Hepatic stellate cell (primary cell): ENCODE measurements at places on chromosomes 5 and 9.

DNA sequence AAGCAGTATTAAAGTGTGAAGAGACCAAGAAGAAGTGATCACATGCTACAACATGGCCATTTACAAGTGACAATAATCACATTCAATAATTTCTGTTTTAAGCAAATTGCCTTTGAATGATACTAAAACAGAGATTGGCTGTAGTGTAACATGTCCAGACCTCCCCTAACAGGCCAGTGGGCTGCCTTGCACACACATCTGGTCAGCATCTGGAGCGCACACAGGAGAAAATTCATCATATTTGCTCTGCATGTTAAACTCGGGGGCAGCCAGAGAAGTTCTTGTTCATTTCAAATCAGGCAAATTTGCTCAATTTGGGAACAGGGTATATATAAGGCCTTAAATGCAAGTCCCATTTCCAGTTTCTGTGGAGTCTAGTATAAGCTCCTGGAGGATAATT is 111.1 kb upstream of the FBXL7 start:
- DNase-seq, result no peak

GRCh38 chr9:95460518-95461164 is 56.1 kb downstream of the PTCH1 start:
- DNase-seq, result no peak

DNA sequence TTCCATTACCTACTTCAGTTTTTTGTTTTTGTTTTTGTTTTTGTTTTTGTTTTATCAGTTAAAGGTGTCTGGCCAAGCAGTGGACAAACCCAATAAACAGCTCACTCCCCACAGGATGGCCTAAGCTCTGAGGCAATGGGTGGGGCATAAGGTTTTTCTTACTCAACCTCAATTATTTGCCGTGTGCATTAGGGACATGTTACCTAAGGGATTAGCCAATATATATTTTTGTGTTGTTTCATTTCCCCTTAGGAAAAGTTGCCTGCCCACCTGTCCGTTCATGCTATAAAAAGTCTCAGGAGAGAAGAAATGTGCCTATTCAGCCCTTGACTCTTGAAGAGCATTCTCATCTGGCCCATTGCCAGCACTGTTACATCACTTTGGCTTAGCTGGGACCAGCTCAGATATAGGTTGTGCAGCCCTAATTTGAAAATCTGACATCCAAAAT is 7.3 kb downstream of the SH3RF2 start:
- no peak for DNase-seq

DNA sequence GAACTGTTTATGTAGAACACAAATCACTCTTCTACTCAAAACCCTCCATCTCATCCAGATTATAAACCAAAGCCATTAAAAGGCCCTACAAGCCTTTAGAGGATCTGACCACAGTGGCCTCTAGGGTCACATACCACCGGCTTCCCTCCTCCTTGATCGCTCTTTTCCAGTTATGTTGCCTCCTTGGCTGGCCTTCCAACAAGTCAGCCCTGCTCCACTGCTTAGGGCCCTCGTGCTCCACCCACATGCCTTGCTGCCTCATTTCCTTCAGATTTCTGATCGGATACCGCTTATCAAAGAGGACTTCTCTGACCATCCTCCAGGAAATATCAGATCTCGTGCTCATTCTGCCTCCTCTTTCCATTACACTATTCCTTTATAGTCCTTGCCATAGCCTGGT is 139.4 kb upstream of the RAI14 start:
- DNase-seq, result no peak

DNA sequence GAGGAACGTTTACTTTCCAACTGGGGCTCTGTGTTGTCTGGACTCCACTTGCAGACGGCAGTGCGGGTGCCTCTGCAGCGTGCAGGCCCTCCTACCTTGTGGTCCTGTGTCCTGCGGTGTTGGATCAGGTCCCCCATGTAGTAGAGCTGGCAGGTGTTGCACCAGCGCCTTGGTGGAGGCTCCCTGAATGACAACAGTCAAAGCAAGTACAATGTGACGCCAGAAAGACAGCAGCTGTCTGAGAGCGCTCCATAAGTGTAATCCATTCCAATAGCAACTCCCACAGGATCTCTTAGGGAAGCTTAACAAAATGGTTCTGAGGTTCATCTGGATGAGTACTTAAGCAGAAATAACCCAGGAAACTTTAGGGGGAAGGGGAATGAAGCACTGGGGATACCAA is 9.9 kb downstream of the BBLN start:
- DNase-seq, result no peak

GRCh38 chr9:109904666-109905065 is 124.7 kb downstream of the PALM2AKAP2 start:
- DNase-seq, result no peak

DNA sequence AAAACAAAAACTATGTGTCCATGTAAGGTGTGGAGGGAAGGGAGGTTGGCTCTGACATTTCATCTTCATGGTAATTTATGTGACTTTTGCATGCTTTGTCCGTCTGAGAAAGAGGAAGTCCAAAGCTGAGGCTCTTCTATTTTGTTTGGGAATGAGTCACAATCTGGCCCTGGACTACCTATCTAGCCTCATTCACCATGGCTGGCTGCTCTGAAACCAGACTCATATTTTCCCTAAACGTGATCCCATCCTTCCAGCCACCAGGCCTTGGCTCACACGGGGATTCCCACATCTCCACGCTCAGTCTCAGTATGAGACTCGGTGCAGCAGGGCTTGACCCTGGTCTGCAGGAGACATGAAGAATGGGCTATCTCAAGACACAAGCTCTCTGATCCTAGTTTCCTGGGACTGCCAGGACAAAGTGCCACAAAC is 672.8 kb downstream of the ACTL7B start:
- DNase-seq, result no peak

- DNase-seq, result no peak
Observed at GRCh38 chr5:33834334-33834733, 57.5 kb downstream of the ADAMTS12 start.

GRCh38 chr5:32320576-32320975 is 7.8 kb upstream of the MTMR12 start:
- no peak for DNase-seq

- DNase-seq, result no peak
Observed at GRCh38 chr5:40233268-40233667, 446.4 kb upstream of the PTGER4 start.

- peak; percentile 20 for DNase-seq
Observed at GRCh38 chr5:114305402-114306207, 56.3 kb upstream of the KCNN2 start.

DNA sequence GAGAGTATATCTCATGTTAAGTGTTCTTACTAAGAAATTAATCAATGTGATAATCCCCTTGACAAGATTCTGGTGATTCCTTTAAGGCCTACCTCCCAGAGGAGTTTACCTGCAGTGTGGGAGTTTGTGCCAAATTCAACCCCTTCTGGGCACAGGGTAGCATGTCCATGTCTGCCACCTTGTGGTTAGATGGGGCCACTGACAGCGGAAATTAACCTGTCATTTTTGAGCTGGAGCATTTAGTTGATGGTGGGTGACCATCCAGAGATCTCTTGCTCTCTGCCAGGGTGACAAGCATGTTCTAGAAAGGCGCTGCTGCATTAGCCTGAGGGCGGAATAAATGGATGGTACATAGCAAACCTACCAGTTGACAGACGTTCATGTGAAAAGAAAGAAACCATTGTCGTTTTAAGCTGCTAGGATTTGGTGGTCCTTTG is 132.2 kb downstream of the FBXO4 start:
- peak; percentile 19 for DNase-seq

DNA sequence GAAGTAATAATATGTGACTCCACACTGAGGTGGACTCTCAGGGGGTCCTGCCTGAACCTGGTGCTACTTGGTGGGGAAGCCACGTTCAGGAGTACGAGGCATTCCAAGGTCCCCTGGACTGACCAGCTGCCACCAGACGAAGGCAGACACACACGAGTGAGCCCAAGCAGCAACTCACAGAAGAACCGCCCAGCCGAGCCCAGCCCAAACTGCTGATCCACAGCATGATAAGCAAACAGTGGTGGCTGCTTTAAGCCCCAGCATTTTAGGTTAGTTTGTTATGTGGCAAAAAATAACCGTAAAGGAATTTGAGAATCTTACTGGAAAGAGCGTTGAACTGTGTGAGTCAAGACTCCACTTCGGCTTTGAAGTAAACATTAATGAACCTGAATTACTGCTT is 8.8 kb upstream of the LHX3 start:
- no peak for DNase-seq

DNA sequence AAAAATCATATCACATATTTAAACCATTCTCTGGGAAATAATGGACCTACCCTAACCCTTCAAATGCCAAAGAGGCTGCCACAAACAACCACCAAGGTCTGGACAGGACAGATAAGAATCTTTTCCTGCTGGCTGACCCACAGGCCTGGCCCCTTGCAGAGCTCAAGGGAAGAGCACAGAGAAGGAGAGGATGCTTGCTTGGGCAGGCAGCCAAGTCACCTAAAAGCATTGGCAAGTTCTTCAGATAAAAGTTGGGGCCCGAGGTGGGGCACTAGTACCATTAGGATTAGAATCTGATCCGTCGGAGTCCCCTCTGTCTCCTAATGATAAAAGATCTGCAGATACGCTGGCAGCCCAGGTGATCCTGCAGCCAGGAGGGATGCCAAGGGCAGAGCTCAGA is 176.6 kb downstream of the GABBR2 start:
- no peak for DNase-seq

DNA sequence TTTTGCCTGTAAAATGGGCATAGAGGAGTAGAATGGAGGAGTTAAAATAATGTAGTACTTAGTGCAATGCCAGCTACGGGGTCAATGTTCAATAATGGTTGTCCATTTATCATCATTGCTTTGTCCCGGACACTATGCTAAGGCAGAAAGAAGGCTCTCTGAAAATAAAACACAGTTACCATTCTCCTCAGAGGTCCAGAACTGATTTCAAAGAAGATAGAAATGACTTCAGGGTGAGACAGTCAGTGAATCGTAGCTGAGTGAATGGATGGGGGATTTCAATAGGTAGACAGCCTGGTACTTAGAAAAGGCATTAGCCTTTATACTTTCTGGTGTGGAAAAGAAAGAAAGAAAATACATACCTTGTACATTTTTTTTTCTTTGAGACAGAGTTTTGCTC is 1.2 kb upstream of the AK3 start:
- no peak for DNase-seq

- DNase-seq, result no peak
Observed at GRCh38 chr5:157263496-157264090, 2.3 kb upstream of the CYFIP2 start.

DNA sequence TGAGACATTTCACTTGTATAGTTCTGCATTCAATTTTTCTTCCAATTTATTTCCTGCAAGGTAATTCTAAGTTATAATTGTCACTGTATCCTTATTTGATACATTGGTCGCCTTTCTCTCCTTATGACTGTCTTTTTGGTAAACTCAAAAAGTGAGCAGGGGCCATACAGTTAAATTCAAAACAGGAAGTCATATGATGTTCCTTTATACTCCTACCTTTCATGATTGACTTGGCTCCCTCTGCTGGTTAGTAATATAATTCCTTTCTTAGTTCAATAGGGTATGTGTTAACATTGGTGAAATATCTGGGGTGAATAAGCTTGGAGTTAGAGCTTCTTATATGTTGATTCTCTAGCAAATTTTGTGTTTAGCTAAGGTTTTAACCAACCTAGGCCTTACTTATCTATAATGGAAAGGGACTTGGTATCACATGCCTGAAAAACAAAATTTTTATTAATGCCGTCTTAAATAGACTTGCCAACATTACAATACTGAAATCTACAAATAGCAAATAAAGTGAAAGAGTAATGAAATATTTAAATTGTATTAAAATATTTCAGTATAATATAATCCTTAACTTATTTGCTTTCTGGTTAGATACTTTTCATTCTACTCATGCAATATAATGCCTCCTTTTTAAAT is 6.0 kb upstream of the NIPBL start:
- DNase-seq, result peak; percentile 52
